ENCODE measurements at places on chromosomes 3 and 15.

DNA sequence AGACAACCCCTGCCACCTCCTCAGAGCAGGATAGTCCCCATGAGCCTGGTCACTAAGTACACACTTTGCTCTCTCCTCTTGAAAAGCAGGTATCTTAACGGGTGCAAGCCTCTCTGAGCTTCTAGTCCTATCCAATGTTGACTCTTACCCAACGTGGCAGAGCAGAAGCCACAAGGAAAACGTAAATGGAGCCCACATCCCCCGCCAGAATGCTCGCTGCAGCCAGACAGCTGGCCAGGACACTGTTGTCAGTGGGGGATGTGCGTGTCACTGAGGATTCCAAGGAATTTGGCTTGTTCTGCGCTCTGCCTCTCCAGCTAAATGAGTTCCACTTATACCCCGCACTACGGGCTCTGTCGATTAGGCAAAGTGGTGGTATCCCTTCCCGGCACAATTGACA is 67.8 kb upstream of the IGF1R start:
- DNase-seq, result no peak

DNA sequence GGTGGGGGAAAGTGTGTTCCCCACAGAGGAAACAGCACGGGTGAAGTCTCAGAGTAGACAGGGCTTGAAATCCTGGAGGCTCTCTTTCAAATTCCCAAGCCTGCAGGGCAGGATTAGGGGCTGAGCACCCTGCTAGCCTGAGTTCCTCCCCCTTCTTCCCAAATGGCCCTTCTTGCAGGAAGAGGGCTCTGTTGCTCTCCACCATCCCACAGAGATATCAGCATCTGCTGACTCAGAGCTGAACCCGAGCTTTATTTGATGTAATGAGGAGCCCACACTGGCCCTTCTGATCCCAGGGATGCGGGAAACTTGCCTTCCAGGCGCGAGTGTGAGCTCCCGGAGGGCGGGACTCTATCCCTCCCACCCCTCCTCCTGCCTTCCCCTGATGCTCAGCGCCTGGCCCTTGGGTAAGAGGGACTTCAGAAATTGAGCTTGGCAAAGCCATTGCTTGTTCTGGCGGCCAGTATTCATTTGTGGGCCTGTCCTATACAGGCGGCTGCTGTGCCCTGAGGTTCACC is 1.4 kb upstream of the STRA6 start:
- DNase-seq, result no peak

DNA sequence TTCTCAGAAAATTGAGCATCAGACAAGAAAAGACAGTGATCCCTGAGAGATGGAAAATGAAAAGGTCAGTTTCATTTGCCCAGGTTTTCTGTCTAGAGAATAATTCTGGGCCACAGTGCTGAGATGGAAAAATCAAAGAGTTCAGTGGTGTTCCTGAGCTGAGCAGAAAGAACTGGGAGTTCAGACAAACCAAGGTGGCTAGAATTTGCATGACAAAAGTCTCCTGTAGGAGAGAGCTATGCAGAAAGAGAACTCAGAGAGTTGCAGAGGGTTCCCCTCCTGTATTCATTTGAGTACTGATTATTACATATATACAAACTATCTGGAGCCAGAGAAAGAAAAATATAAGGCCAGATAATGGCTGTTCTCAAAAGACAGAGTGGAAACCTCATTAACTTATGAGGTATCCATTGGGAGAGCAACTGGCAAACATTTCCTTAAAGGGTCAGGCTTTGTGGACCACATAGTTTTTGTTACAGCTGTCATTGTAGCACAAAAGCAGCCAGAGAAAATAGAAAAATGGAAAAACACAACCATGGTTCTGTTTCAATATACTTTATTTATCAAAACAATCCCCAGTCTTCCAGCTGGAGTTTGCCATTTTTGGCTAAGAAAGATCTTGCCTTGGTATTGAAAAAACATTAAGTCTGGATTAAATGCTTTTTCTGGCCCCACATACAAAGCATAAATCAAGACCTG is 1004.1 kb downstream of the TBL1XR1 start:
- no peak for DNase-seq

DNA sequence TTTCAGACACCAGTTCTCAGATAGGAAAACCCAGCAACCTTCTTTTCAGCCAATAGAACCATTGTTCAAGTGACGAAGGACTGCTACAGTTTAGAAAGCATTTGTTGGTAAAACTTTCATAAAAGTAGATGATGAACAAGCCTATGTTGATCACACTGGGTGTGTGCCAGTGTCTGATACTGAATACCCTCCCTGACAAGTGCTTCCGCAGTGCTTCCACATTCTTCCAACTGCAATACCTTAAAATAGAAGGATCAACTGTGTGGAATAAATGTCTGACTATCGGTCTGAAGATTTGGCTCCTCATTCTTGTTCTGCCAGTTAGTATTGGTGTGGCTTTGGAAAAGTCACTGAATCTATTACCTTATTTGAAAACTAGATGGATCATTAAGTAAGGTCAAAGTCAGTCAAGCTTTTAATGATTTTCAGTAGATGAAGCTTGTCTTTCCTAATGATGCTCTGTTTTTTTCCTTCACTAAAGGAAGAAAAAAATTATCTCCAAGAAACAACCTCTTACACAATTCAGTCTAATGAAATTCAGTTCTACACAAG is 479.4 kb upstream of the CBLB start:
- DNase-seq, result no peak

DNA sequence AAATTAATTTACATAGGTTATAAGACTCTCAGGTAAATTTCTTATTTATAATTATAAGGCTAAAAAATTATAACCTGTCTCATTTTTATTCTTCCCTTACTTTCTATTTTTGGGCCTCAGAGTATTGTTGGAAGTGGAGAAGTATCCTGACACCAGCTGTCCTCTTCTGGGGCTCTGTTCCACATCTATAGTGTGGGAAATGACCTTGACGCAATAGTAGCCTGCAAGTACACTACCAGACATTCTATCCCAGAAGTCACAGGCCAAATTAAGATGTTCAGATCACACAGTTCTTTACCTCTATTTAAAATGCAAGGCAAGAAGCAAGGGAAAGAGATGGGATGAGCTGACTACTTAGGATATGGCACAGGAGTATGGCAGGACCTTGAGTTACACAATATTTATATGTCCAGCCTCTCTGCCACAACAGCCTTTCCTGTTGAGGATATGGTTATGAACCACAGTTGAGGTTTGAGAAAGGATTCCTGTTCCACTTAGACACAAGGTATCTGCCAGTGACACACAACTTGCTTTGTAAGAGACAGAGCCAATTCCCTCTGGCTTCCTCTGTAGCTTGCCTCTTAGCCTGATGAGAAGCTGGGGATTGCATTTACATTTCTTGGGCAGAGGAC is 158.0 kb upstream of the IL12A start:
- DNase-seq, result no peak

DNA sequence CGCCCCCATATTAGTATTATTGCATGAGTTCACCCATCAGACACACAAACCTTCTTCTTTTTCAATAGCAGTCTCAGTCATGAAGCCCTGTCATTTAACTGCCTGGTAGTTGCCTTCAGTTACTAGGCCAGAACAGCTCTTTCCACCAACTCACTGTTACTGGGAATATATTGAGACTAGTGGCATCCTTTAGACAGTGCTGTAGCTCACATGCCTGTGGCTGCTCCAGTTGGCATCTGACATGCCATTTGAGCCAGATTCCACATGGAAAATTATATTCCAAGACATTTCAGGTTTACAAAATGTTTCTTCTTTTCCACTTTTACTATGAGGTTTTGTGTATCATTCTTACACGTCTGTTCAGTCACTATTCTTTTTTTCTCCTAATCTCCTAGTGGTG is 146.1 kb downstream of the GHSR start:
- DNase-seq, result no peak

DNA sequence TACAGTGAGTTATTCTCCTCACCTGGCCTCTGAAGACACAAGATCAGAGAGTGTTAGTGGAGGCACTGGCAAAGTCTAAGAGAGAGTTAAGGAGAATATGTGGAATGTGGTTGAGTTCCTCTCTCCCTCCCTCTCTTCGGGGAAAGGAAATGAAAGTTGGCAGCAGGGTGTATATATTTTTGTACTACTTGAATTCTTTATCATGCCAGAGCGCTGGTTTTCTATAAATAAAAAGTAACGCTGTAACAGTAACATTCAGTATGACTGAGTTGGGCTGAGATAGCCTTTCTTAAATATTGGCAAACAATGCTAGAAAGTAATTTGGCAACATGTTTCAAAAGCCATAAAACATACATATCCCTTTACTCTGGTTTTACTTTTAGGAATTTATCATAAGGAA is 77.5 kb upstream of the TNFAIP8L3 start:
- no peak for DNase-seq

GRCh38 chr3:122084799-122085198 is 29.6 kb downstream of the CD86 start:
- DNase-seq, result no peak

DNA sequence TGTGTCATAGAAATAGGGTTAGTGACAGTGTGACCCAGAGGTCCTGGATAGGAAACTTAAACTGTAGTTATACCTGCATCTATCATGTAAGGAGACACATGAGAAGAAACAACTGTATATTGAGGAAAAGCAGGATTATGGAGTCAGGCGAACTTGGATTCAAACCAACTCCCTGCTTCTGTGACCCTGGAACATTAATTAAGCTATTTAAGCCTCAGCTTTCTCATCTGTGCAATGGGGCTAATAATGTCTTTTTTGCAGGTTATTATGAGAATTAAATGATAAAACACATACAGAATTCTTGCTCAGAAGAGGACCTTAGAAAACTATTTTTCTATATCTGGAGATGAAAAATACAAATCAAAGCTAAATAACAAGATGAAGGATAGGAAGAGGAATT is 481.8 kb downstream of the MECOM start:
- no peak for DNase-seq

GRCh38 chr15:58535337-58535736 is 103.5 kb downstream of the LIPC start:
- no peak for DNase-seq

- no peak for DNase-seq
Observed at GRCh38 chr3:189320511-189320910, 148.7 kb downstream of the TPRG1 start.

- peak; percentile 37 for DNase-seq
Observed at GRCh38 chr3:38454178-38454883, 641 bp downstream of the ACVR2B start.

GRCh38 chr3:42589382-42590109 is 1.1 kb upstream of the SS18L2 start:
- no peak for DNase-seq

GRCh38 chr3:45993421-45994027 is 2.1 kb downstream of the FYCO1 start:
- DNase-seq, result no peak

GRCh38 chr15:78999636-79000035 is 54.8 kb upstream of the CTSH start:
- no peak for DNase-seq

DNA sequence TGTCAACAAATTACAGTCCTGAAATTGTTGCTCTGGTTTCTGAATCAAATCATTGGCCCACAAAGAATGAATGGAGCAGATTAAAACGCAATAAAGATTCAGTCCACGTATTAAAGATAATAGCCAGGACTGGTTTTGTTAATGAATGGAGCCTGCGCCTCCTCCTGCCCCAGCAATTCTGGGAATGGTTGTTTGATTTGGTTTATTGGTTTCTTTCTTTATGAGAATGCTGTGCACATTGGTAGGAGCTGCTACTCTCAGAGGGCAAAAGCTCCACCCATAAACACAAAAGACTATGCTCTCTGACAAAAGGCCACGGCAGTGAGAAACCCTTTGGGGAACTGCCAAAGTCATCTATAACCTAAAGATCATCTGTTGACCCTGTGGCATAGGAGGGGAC is 261.1 kb downstream of the ABHD5 start:
- DNase-seq, result no peak

GRCh38 chr15:78708713-78709260 is 67.8 kb upstream of the CHRNB4 start:
- no peak for DNase-seq

DNA sequence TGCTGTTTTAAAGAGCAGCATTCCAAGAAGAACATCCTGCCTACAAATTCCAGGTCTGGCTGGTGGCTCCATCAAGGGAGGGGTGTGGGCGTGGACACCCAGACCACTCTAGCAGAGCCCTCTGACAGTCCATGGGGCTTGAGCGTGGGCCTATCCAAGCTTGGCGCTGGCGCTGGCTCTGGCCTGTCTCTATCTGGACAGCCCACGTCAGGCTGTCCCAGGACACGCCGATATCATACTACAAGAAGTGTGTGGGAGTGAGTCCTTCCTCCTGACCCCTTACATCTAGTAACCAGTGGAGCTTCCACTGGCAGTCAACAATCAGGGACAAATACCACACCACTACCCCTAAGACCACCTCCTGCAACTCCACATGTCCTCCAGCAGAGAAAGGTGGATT is 17.1 kb upstream of the DUSP7 start:
- no peak for DNase-seq

DNA sequence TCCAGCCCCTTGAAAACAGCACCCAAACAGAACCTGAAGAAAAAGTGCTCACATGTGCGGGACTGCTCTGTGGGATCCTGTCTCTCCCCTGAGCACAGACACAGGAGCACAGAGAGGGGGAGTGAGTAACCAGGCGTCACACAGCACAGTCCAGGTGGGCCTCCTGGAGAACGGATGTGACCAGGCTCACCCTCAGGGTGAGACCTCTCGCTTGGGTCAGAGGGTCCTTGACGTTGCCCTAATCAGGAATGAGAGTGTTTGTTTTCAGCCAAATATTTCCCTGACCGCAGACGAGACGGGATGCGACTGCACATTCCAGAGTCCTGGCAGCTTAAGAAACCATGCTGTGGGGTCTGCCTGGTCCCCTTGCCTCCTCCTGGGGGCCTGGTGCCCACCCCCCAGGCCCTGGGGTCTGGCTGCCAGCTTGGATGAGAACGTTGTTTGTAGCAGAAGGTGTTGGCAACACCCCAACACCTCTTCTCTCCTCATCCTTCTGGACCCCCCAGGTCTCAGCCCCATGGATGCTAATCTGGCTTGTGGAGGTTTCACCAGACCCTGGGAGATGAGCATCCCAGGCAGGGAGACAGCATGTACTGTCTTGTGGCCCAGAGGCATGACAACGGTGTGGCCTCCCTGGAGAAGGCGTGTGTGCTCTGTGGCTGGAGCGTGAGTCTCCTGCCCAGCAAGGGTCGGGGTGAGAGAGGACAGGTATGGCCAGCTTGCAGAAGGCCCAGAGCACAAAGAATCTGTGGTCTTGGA is 42.1 kb upstream of the SLC6A6 start:
- DNase-seq, result no peak

DNA sequence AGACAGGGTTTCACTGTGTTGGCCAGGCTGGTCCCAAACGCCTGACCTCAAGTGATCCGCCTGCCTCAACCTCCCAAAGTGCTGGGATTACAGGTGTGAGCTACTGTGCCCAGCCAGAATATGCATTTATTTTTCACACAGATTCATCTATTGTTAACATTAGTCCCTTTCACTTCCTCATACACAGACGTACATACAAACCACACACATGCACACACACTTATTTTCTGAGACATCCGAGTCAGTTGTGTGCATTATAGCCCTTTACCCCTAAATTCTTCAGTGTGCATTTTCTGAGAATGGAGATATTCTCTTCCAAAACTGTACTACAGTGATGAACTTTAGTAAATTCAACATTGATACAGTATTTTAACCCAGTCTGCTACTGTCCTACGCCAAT is 15.0 kb upstream of the MEX3B start:
- no peak for DNase-seq

GRCh38 chr15:89910891-89911626 is 1.7 kb downstream of the ARPIN start:
- no peak for DNase-seq

Measured in nucleus accumbens (tissue), 56 donors.